Activated CD4-positive, CD25-positive, alpha-beta regulatory T cell (primary cell): ENCODE measurements at places on chromosomes 1 and 21.

- DNase-seq, result no peak
These were observed 135.1 kb downstream of the CDC7 start for GRCh38 chr1:91635763-91636162.

DNA sequence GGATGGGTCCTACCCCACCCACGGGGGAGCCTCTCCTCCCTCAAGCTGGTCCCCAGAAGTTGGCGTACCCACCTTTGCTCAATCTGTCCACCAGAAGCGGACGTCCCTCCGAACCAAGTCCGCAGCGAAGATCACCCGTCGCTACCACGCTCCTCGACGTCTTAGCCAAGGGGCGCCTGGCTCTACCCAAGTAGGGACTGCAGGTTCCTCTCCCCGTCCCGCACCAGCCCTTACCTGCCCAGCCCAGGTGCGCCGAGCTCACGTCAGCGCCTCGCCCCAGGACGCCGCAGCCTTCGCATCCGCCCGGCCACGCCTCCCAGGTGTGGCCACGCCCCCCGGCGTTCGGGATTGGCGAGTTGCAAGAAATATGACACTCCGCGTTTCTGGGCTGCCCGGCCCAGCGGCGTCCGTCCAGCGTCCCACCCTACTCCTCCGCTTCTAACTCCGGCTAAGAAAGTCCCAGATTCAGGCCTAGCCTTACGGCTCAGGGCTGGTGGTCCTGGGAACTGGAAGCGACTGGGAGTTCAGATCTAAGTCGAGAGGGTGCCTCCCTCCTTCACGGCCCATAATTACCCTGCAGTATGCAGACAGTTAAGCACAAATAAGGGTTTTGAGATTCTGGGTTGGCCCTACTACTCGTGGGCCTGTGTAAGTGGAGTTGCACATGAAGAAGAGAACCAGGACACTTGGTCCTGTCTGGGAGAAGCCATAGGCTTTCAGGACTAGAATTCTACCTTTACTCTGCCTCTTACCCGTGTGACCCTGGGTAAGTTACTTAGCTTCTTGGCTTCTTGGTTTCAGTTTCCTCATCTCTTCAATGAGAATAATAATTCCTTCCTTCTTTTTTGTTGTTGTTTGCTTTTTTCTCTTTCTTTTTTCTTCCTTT lies at the start of gene IRF6:
TSS of gene IRF6 (minus strand) at position 268 of the 886 bp plus-strand sequence. CDS start 4,729 bp downstream, outside the sequence.
- DNase-seq, result peak; percentile 3

DNA sequence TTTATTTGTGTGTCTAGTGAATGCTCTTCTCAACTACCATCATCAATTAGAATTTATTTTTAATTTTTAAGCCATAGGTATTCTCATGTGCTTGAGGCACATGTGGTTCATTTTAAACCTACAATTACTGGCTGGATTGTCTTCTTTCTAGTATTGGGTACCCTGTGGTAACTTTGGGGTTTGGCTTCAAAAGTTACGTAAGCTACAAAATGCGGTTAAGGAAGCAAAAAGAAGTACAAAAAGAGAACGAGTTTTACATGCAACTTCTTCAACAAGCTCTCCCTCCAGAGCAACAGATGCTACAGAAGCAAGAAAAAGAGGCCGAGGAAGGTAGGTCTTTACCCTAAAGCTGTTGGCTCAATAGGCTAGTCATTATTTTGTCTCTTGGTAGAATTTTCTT lies 25.8 kb downstream of the MACO1 start:
- no peak for DNase-seq

DNA sequence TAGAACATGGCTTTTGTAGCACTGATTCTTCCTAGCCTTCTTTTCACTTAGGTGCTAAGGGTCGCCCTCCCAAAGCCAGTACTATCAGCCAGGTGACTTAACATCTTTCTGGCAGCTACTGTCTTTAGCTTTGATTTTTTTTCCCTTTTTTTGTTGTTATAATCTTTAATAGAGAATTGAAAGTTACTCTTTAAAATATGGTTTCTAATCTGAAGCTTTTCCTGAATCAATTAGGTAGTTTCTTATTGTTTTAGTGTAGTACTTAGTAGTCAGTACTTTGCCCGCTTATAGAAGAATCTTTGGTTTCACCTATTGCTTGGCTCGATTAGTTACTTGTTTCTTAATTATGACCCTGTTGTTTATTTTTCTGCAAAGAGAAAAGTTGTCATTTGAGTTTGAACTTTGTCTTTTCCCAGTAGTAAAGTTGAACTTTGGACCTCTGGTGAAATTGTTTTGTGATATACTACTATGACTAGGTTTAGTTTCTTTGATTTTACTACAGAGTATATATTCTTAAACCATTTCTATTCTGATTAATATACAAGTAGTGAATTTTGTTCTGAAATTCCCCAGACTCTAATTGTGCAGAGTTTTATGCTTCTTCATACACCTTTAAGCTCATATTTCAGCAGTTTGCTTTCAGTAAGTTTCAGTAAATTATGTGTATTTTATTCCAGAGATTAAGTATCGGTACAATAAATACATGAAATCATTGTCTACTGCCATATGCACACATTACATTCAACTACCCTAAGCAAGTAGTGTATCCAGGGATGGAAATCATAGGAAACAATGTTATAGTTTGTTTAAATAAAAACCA lies 3.9 kb downstream of the MAGI3 start:
- DNase-seq, result no peak

- DNase-seq, result no peak
These were observed 20.2 kb downstream of the DESI2 start for GRCh38 chr1:244672946-244673682.

- no peak for DNase-seq
These were observed 105.5 kb downstream of the RERE start for GRCh38 chr1:8711873-8712412.

GRCh38 chr1:234330843-234331215 lies 42.4 kb upstream of the COA6 start:
- DNase-seq, result no peak

DNA sequence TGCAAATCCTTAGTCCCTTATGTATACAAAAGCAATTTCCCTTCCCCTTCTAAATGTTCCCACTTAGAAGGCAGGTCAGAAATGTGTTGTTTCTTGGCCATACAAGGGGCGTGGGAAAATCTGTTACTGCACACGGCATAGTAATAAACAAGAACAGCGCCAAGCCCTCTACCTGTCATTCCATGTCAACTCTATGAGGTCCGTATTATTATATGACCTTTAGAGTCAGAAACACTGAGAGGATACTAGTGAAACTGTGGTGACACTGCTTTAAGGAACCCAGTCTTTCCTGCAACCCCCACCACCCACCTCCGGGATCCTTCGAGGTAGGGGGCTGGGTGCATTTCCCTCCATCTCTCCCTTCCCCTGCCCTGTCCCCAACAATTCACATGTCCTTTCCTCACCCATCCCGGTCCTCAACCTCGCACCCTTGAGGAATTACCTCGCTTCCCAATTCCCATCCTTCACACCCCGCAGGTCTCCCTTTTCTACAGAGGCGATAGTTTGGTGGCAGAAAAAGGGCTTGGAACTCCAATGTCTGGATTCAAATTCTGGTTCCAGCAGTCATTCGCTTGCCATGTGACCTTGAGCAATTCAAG lies 647 bp downstream of the SDHB start:
- no peak for DNase-seq

- DNase-seq, result no peak
These were observed 81.8 kb downstream of the CDC7 start for GRCh38 chr1:91582431-91582921.

DNA sequence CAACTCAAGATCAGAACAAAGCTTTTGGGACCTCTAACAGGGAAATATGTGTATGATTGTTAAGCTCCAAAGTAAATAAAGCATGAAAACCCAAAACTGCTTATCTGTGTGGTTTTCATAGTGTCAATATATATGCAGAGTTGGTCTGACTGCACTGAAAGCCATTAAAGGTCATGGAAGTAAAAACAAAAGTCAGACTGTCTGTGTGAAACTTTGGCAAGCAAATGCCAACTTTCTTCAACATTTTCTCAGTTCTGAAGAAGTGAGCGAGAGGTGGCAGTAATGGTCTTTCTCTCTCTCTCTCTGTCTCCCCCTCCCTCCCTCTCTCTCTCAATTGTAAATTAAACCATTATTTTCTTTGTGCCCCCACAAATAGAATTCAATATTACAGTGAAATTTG lies 100.1 kb upstream of the S1PR1 start:
- DNase-seq, result no peak

- DNase-seq, result no peak
These were observed 25.5 kb upstream of the LYST start for GRCh38 chr1:235892202-235892601.

DNA sequence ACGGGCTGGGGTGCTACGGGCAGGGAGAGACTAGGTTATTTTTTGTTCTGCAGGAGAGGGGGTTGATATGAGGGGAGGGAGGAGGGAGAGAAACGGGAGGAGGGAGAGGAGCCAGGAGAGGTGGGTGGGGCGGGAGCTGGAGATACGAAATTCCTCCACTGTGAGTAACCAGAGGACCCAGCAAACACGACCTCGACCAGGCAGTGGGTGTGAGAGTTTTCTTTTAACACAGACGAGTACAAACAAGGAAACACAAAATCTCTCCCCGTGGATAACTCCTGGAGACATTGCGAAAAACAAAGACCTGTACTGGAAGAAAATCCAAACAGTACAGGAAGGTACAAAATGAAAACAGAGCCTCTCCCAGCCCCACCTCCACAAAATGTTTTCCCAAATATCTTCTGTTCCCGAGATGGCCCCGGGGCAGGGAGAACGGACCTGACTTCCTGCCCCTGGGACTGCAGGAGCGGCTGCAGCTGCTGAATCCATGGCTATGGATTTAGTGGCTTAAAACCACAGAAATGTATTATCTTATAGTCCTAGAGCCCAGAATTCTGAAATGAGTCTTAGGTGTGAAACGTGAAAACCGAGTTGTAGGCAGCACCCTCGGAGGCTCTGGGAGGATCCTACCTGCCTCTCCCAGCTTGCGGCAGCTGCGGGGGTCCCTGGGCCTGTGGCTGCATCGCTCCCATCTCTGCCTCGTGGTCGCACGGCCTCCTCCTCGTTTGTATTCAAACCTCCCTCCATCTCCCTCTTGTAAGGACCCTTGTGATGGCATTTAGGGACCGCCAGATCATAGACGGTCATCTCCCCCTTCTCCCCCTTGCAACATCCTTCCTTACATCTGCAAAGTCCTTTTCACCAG lies 82.2 kb downstream of the RIPK4 start:
- DNase-seq, result no peak

- no peak for DNase-seq
These were observed 8.4 kb downstream of the SNX27 start for GRCh38 chr1:151620286-151620685.

DNA sequence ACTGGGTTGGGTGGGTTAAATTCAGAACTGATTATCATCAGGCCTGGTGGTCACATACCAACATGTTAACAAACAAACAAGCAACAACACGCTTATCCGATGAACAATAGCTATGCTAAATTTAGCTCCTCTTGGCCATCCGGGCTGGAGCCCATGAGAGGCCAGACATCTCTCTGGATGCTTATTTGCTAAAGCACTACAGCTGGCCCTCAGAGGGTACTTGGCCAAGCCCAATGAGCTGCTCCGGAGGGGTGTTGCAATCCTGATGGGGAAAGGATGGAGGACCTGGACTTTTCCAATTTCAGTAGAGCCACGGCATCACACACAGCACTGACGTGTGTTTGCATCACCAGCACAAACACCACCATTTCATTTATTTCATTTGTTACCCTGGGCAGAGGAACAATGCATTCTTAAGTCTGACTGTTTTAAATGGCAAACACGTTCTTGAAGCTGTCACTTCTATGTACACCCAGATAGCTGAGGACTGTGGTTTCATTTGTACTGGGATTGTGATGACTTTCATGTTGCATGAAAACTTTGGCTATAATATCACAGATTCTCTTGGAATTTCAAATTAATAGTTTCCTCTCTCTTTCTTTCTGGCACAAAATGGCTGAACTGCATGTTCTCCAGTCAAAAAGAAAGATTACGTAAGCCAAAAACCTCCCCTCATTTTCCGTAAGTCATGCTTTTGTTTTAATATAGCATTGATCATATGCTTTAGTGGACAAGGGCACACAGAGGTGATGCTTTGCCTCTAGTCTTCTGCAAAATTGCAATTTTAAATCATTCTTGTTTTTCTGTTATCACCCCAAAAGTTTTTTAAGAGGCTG lies 359.8 kb upstream of the KAZN start:
- no peak for DNase-seq

DNA sequence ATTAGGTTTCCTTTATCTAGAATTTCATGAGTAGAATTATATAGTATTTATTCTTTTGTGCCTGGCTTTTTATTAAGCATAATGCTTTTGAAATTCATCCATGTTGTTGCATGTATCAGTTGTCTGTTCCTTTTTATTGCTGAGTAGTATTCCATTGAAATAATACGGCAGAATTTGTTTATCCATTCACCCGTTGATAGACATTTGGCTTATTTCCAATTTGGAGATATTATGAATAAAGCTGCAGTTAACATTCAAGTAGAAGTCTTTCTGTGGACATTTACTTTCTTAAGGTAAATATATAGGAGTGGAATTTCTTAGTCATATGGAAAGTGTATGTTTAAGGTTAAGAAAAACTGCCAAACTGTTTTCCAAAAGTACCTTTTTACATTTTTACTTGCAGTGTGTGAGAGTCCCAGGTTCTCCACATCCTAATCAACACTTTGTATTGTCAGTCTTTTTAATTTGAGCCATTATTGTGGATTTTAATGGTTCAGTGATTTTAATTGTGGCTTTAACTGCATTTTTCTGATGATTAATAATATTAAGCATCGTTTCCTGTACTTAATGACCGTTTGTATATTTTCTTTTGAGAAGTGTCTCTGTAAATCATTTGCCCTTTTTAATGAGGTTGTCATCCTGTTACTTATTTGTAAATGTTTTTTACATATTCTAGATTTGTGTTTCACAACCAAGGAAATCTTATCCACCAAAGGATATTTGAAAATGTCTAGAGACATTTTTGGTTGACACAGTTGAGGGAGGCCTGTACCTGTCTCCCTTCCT lies 22.7 kb downstream of the KCTD3 start:
- no peak for DNase-seq

GRCh38 chr1:172184506-172185191 lies 235.8 kb upstream of the C1orf105 start:
- no peak for DNase-seq

DNA sequence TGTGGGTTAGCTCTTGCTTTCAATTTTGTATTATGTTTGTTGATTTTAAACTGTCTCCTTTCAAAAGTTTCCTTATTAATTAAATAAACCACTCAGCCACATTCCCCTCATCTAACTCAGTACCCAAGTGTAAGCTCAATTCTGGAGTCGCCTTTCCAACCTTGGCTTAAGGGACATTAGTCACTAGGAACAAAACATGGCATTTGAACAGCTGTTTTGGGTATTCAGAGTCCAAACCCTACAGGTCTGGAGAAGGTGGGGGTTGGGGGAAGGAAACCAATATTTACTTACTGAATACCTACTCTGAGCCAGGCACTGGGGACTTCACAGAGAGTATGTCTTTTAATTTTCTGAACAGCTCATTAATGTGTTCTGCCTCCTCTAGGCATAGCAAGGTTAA lies 117.2 kb upstream of the JUN start:
- no peak for DNase-seq

DNA sequence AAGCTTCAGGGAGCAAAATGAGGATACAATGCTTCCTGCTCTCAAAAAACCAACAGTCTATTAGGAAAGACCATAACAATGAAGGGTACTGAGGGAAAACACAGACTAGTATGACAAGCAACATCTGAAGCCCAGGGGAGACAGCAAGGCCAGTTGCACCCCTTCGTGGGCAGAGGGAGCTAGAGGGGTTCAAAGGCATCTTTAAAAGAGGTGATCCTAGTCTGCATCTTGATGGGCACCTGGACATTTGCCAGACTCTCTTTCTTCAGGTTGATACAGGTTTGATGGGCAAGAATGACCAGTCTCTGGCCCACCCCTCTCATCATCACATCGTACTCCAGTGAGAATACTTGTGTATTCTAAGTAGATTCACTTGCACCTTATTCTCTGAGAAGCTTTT lies 177.7 kb downstream of the VAV3 start:
- DNase-seq, result no peak

- no peak for DNase-seq
These were observed 26.8 kb upstream of the EFHD2 start for GRCh38 chr1:15382601-15383518.
